ENCODE measurements at places on chromosomes 7 and 10.

- DNase-seq: no peak
These were observed 211.2 kb downstream of the CRPPA start for GRCh38 chr7:16210171-16210570.

DNA sequence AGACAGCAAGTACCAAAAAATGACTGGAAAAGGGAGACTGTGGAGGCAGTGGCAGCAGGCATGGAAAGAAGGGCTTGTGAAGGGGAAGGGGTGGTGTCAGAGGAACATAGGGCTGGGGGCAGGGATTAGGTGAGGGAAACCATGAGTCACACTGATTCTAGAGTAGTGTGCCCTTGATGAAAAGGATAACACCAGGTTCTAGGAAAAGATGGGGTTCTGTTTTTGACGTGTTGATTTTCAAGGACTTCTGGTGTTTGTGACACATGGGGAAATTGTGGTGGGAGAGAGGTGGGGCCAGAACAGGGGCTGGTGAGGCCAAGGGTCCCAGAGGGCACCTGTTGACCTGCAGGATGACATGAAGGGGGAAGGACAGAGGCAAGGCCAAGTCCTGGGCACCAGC is 57.1 kb downstream of the FIGNL1 start:
- peak; percentile 21 for DNase-seq

- DNase-seq: no peak
These were observed 80.7 kb downstream of the SPDYE5 start for GRCh38 chr7:75572814-75573213.

- DNase-seq: no peak
These were observed 9.5 kb downstream of the TACC2 start for GRCh38 chr10:121998462-121998861.

- no peak for DNase-seq
These were observed 240.7 kb downstream of the TFEC start for GRCh38 chr7:115789901-115790300.

DNA sequence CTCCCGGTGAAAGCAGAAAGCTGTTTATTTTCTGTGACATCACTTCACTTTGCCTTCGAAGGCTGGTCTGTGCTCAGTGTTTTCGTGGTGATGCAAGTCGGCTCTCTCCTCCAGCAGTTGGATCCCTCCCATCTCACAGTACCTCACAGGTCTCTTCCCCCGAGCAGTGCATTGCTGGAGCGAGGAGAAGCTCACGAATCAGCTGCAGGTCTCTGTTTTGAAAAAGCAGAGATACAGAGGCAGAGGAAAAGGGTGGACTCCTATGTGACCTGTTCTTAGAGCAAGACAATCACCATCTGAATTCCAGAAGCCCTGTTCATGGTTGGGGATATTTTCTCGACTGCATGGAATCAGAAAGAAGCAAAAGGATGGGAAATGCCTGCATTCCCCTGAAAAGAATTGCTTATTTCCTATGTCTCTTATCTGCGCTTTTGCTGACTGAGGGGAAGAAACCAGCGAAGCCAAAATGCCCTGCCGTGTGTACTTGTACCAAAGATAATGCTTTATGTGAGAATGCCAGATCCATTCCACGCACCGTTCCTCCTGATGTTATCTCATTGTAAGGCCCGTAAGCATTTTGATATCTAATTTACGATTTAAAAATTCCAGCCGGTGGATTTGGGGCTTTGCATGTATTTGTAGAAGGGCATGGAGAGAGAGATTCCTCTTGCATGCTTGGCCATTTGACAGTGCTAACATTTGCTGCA is at the start of gene LGI1:
Gene LGI1 (plus strand): TSS at position 136 of the 707 bp plus-strand sequence. CDS start 209 bp downstream, at position 345.
- no peak for DNase-seq

DNA sequence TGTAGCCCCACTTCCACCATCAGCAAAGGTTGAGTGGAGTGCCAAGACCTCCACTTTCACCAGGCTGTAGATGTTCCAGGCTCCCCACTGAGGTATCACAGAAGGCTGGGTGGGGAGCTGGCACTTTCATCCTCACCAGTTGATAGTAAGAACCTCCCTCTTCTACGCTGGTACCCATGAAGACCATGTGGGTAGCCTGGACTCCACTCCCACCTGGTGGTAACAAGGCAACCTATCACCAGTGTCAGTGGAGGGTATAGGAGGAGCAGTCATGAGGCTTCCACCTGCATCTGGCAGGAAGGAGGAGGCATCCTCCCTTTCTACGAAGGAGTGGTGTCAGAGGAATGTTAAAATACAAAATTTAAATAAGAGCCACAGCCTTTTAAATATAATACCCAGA is 4.4 kb downstream of the SMIM30 start:
- DNase-seq: no peak

DNA sequence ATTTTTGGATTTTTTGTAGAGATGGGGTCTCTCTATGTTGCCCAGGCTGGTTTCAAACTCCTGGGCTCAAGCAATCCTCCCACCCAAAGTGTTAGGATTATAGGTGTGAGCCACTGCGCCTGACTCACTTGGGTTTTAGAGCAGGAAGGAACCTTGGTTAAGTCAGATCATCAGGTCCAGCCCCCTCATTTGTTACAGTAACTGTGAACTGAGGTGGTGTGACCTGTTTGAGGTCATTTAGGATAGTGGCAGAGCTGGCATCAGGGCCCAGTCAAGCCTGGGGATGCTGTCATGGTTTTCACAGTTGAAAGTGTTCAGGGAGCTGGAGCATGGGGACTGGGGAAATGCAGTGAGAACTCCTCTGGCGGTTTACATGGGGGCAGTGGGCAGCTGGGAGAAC is 159.6 kb downstream of the TAX1BP1 start:
- no peak for DNase-seq

GRCh38 chr7:117874191-117874700 is 1.0 kb upstream of the CTTNBP2 start:
- DNase-seq: no peak

DNA sequence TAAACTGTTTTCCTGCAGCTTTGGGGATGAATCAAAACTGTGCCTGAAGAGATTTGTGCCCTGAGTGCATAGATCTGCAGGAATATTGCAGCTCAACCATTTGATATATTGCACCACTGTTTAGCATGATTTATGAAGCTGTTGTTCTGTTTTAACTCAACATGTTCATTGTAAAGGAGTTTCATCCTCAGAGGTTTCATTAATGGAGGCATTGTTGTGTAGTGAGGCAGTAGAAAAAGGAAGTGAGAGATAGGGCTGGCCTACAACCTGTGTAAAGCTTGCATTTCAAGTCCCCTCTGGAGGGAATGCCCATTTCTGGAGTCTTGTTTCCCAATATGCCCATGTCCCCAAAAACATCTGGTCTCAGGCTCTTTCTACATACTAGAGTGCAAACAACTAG is 67.5 kb downstream of the DNAJC12 start:
- DNase-seq: no peak

- DNase-seq: no peak
These were observed 445.3 kb downstream of the LRMDA start for GRCh38 chr10:75876710-75877109.

GRCh38 chr10:16843252-16843870 is 26.1 kb upstream of the RSU1 start:
- DNase-seq: no peak

GRCh38 chr10:57367412-57367811 is 900.3 kb downstream of the IPMK start:
- no peak for DNase-seq

GRCh38 chr10:70911386-70911785 is 23.0 kb upstream of the PCBD1 start:
- DNase-seq: no peak

- no peak for DNase-seq
These were observed 13.3 kb downstream of the ZCCHC24 start for GRCh38 chr10:79431891-79432831.

DNA sequence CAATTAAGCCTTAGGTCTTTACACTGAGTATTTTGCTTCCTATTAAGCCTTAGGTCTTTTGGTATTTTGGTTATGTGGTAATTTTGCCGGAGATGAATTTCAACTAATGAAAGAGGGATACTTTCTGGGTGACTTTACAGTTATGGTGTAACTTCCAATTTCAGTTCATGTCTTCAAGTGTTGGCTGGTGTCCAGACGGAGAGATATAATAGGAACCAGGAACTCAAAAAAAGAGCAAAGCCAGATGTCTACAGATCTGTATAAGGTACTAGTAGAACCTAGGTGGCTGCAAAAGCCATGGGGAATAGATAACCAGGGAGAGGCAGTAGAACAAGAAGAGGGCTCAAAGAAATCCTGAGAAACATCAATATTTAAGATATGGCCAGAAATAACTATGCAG is 12.3 kb downstream of the ERCC6 start:
- no peak for DNase-seq

GRCh38 chr10:90916392-90917237 is 4.3 kb downstream of the ANKRD1 start:
- no peak for DNase-seq

DNA sequence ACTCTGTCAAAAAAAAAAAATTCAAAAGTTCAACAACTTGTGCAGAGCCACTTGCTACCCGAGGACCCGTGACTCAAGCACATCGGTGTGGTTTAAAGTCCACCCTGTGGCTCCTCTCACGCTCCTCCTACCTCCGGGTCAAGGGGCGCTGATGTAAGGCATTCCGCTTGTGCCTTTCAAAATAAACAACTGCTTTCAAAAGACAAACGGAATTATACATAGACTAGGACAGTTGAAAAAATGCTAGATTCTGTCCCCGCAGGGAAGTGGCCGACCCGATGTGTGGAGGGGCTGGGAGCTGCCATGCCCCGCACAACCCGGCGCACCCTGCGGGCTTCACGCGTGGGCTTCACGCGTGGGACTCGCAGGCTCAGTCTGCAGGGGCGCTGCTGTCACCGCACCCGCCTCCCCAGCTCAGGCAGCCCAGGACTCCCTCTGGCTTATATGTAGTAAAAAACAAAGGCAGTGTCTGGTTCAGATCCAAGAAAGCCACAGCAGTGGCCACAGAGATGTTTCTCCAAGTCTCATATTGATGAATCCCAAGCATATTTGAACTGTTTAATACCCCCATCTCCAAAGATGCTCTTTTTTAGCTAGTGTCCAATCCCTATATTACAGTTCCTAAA is 239.7 kb upstream of the INHBA start:
- DNase-seq: no peak

DNA sequence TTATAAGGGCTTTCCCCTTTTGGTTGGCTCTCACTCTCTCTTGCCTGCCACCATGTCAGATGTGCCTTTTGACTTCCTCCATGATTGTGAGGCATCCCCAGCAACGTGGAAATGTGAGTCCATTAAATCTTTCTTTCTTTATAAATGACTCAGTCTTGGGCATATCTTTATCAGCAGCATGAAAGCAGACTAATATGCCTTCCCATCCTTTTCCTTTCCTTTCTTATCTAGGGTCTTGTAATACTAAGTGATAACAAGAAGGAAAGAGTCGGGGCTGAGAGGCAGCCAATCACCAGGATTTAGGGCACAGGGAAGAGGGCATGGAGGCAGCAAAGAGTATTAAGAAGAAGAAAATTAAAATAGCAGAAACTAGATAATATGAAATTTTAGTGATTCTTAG is 62.0 kb upstream of the JCAD start:
- DNase-seq: no peak

GRCh38 chr10:6518791-6519429 is 61.2 kb downstream of the PRKCQ start:
- DNase-seq: no peak

GRCh38 chr7:101241015-101241363 is 3.4 kb upstream of the CLDN15 start:
- no peak for DNase-seq

DNA sequence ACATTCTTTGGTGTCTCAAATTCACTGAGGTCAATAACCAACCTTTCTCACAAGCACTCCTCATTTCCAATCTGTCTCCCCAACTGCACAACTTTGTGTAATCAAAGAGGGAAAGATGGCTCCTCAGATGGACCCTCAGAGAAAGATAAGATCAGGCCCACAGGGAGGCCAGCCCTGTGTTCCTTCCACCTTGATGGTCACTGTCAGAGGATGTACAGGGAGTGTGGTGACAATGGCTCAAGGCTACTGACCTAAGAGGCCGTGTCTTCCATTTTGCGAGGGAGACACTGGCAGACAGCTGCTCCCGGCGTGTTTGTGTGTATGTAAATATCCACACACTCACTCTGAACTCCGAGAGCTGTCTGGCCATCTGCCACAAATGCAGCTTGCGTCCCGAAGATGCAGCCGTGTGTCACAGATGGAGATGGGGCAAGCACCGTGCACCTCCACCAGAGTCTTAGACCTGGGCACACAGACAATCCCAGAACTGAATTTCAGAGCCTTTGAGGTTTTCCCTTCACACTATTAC is 712.1 kb upstream of the NRP1 start:
- no peak for DNase-seq

GRCh38 chr10:21191512-21191911 is 294.4 kb upstream of the NEBL start:
- no peak for DNase-seq

- no peak for DNase-seq
These were observed 51.0 kb upstream of the NOBOX start for GRCh38 chr7:144454256-144455039.

- DNase-seq: no peak
These were observed 247.8 kb downstream of the DOCK4 start for GRCh38 chr7:111958431-111958830.

DNA sequence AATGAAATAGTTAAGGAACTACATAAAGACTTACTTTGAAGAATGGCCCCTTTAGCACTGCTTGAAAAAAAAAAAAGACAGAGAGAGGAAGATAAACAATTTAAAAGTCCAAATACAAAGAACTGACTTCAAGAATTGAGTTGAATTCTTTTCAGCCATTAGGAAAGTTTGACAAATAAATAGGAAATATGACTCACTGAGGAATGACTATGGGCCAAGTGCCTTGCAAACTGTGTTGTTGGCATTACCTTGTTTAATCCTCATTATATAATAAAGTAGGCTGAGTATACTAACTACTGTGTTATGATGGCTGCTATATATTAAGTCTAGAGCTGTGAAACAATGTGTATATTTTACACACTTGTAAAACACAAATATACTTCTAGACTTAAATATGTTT is 151.1 kb downstream of the ELMO1 start:
- no peak for DNase-seq

- DNase-seq: no peak
These were observed 6.8 kb upstream of the ANKRD22 start for GRCh38 chr10:88858491-88858890.

DNA sequence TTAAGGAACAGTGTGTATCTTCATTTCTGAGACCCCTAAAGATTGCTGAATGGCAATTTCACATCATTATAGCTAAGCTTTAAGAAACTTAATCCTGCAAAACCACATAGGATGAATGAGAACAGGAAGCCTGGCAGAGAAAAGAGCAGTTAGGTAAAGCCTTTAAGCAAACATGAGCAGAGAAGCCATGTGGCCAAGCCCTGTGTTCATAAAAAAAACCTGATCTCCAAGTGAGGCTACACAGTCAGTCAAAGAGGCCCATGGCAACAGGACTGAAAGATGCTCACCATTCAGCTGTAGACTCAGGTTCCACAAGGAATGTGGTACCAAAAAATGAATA is 9.3 kb downstream of the LIPA start:
- DNase-seq: no peak

GRCh38 chr10:59907918-59908807 is 1.8 kb upstream of the CCDC6 start:
- DNase-seq: no peak

All from activated CD8-positive, alpha-beta memory T cell treated with anti-CD3 and anti-CD28 coated beads for 1 hour (primary cell).